ENCODE measurements at places on chromosomes 12 and 14.

GRCh38 chr12:2244013-2244861, 191.4 kb downstream of the CACNA1C start:
- no peak for DNase-seq

- DNase-seq: no peak
These were observed 3.4 kb upstream of the SLCO1A2 start for GRCh38 chr12:21337959-21338744.

- DNase-seq: no peak
These were observed 2.7 kb downstream of the GPX2 start for GRCh38 chr14:64939817-64940190.

GRCh38 chr14:98791661-98792060, 480.3 kb downstream of the BCL11B start:
- no peak for DNase-seq

DNA sequence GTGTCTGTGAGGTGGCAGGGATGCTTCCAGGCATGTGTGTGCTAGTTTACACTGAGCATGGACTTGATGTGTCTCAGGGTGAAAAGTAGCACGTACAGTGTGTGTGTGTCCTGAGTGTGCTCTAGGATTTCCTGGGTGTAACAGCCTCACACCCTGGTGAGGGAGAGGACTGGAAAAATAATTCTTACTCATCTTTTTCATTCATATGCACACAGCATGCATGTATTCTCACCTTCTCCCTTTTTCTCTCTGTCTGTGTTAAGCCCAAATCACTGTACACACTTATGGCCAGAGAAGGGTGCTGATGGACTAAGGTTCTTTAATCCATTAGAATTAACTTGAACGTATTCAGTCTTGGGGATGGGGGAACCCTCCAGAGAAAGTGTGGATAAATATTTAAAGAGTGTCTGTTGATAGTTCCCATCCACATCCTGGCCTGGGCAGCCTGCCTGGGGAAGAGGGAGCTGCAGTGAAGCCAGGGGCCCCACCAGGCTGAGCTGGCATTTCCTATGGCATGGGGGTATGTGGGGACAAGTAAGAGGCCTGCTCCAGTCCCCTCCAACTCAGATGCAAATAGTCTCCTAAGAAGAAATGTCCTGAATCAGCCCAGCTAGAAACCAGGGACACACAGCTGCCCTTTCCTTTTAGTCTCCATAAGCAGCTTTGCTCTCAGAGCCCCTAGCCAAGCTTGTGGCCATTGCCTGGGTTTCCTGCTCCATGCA, 1.1 kb upstream of the HOXC8 start:
- DNase-seq: no peak

- DNase-seq: no peak
These were observed 2.4 kb upstream of the GLS2 start for GRCh38 chr12:56490360-56490759.

- DNase-seq: no peak
These were observed 132.1 kb downstream of the ANKS1B start for GRCh38 chr12:99852666-99853065.

- no peak for DNase-seq
These were observed 11.9 kb downstream of the SLC25A29 start for GRCh38 chr14:100294213-100294962.

GRCh38 chr14:100317912-100318808, 5.0 kb upstream of the SLC25A47 start:
- no peak for DNase-seq

GRCh38 chr14:85865701-85866100, 335.8 kb downstream of the FLRT2 start:
- no peak for DNase-seq

DNA sequence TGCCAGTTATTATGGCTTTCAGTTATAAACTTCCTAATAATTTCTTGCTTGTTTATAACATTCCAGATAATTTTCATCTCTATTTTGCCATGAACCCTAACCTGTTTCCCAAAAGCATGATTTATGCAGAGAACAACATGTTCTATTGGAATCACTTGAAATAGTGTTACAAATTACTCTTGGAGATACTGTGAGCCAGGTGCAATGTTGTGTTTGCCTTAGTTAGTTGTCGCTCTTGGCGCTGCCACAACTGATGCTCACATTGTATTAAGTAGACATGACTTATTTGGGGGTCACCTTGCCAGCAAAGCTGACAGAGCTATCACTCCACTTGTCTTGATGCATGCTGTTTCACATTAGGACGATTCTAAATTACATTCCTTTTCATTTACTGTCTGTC, 49.4 kb downstream of the TSPAN8 start:
- DNase-seq: no peak

DNA sequence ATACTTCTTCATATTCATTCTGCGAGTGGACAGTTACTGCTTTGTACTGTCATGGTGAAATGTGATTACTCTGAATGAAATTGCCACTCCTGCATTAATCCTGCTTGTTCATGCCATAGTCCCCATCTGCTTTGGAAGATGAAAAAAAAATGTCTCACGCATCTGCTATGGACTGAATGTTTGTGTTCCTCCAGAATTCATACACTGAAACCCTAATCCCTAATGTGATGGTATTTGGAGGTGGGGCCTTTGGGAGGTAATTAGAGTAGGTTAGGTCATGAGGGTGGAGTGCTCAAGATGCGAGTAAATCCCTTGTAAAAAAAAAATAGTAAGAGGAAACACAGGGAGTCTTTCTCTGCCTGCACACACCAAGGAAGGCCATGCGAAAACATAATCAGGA, 427.2 kb downstream of the TMTC2 start:
- no peak for DNase-seq

DNA sequence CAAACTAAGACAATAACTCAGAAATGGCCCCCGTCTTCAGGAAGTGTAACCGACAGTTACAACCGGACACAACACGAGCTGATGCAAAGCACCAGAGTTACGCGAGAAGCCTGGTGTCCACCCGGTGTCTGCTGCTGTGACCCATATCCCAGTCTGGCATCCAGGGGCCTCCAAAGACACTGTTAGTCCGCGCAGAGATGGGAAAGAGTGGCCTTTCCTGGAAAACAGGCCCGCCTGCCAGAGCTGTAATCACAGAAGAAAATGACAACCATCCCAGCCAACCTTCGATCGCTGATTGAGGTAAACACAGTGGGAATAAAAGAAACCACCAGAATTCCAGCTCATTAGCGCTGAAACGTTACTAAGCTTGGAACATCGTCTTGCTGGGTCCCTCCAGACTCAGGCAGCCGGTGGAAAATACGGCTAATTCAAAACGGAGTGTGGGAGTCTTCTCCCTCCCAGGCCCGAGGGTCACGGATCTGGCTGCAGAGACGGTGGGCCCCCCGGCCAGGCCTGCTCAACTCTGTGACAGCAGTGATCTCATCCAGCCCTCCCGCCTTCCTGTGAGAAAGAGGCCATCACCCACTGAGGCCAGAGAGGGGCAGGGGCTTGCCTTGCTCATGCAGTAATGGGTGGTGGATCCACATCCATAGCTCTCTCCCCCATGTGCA, 273.9 kb upstream of the RTL1 start:
- DNase-seq: no peak

DNA sequence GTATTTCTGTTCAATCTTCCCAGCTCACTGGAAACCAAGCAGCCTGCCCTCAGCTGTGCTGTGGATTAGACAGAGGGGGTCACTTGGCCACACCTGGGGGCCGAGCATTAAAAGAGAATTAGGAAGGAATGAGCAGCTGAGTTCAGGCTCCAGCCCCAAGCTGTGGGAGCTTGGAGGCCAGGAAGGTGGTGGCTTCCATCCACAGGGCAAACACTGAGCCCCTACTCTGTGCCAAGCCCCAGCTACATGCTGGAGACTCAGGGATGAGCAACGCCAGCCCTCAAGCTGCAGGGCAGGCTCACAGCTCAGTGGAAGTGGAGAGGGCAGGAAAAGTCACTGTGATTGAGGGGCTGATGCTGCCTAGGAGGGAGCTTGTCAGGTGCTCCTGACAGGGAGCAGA, 412.7 kb downstream of the BCL11B start:
- DNase-seq: no peak

- no peak for DNase-seq
These were observed 277.9 kb downstream of the ITPR2 start for GRCh38 chr12:26555139-26555538.

DNA sequence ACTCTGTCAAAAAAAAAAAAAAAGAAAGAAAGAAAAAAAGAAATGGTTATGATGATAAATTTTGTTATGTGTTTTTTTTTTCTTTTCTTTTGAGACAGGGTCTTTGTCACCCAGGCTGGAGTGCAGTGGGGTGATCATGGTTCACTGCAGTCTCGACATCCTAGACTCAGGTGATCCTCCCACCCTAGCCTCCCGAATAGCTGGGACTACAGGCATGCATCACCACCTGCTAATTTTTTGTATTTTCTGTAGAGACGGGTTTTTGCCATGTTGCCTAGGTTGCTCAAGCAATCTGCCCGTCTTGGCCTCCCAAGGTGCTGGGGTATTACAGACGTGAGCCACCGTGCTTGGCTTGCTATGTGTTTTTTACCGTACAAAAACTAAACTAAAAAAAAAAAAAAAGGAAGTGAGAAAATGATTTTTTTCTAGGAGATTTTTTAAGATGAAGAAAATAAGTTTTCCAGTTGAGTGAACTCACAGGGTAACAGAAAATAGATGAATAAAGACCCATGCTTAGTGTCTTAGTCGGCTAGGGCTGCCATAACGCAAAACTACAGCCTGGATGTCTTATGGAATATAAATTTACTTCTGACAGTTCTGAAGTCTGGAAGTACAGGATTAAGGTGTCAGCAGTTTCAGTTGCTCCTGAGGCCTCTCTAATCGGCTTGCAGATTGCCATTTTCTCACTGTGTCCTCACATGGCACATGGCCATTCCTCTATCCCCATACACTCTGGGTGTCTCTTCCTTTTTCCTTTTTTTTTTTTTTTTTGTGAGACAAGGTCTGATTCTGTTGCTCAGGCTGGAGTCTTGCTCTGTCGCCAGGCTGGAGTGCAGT, 13.2 kb upstream of the APOF start:
- no peak for DNase-seq

DNA sequence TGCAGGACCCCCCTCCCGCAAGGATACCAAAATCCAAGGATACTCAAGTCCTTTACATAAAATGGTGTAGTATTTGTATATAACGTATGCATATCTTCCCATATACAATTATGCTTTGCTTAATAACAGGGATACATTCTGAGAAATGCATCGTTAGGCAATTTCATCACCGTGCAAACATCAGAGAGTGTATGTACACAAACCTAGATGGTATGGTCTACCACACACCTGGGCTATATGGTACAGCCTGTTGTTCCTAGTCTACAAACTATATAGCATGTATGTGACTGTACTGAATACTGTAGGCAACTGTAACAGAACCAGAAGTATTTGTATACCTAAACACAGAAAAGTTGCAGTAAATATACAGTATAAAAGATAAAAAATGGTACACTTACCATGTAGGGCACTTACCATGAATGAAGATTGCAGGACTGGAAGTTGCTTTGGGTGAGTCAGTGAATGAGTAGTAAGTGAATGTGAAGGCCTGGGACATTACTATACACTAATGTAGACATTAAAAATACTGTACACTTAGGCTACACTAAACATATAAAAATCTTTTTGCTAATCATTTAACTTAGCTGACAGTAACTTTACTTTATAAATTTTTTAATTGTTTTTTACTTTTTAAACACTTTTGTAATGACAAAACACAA, 141.1 kb downstream of the SLC41A2 start:
- no peak for DNase-seq

- DNase-seq: no peak
These were observed 59.2 kb downstream of the ERC1 start for GRCh38 chr12:1050059-1050707.

DNA sequence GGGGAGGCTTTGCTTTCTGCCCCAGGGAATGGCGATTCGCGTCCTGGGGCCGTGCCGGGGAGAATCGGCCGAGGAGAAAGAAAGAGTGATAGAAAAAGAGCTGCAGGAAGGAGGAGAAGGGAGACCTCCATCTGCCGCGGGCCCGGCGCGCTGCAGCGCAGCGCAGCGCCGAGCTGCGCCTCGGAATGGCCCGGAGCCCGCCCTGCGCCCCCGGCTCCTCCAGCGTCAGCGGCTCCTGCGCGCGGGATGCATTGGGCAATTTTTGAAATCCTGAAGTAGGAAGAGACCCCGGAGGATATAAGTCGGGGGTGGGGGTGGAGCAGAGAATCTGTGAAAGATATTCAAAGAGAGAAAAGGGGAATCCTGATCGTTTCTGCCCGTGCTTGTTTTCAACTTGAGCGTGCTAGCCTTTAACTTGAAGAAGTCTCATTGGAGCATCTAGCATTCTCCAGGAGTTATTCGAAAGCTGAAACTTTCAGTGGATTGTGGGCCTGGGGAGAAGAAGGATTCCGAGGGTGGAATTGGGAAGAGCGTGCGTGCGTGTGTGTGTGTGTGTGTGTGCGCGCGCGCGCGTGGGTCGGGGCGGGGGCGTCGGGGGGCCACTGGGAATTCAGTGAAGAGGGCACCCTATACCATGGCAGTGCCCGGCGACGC, 441 bp downstream of the PDE3A start:
- DNase-seq: no peak

DNA sequence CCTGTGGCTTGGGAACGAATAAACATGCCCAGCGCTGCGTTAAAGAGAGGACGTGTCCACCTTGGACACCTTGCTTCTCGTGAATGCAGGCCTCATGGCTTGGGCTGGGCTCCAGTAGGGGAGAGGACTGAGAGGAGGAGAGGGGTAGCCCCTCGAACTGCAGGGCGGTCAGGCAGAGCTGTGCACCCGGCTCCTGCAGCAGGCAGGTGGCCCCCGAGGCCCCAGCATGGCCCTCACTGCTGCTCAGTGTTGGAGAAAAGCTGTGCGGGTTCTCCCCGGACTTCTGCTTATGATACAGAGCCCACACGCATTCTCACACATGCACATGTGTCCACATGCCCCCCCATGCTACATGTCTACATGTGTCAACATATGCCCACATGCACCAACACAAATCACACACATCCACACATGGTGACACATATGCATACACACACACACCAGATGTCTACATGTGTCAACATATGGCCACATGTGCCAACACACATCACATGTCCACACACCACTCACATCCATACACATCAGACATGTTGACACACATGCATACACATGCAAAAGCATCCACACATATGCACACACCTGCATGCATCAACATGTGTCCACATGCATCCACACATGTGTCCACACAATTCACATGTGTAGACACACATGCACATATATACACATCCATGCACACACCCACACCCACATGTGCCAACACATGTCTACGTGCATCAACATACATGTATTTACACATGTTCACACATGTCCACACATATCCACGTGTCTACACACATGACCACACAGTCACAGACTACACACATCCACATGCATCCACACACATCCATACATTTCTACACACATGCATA, 3.0 kb downstream of the ADGRD1 start:
- no peak for DNase-seq

GRCh38 chr14:83425706-83426105, 1892.1 kb upstream of the SEL1L start:
- DNase-seq: no peak

- no peak for DNase-seq
These were observed 34.1 kb downstream of the NDUFA12 start for GRCh38 chr12:94969424-94969823.

Data from epithelial cell of prostate (primary cell).